Spleen (tissue), 13 donors: ENCODE measurements at places on chromosomes 5 and 9.

- DNase-seq = no peak
These were observed 90.6 kb downstream of the RALGPS1 start for GRCh38 chr9:127004946-127005769.

GRCh38 chr9:84404095-84404686 is 63.6 kb upstream of the SLC28A3 start:
- no peak for DNase-seq

GRCh38 chr9:109286571-109286977 is 34.3 kb downstream of the EPB41L4B start:
- DNase-seq = no peak

DNA sequence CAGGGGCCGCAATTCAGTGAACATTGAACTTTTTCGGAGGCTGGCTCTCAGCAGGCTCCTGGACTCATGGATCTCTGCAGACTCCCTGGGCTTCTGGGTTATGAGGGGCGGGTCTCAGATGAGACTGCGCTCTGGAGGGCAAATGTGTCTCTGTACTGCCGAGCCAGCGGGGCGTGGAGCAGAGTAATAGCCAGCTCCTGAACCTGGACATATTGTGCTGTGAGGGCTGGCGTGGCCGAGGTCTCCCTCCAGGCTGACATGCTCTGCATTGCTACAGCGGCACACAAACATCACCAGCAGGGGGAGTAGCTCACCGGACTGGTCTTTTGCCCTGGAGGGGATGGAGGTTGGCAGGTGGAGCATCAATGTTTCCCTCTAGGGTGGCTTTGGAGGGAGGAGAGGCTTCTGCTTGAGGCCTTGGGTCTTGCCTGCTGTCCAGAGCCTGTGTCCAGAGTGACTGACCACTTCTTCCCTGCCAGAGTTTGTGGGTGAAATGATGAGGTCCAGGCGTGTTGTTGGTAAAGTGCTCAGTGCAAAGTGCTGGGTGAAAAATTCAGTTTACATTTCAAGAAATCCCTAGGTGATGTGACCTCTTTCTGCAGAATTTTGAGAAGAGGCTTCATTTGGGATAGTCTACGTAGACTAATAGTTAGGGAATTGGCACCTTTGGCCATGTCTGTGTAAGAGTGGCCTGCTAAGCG is 10.9 kb upstream of the GADD45G start:
- DNase-seq = peak; percentile 82

DNA sequence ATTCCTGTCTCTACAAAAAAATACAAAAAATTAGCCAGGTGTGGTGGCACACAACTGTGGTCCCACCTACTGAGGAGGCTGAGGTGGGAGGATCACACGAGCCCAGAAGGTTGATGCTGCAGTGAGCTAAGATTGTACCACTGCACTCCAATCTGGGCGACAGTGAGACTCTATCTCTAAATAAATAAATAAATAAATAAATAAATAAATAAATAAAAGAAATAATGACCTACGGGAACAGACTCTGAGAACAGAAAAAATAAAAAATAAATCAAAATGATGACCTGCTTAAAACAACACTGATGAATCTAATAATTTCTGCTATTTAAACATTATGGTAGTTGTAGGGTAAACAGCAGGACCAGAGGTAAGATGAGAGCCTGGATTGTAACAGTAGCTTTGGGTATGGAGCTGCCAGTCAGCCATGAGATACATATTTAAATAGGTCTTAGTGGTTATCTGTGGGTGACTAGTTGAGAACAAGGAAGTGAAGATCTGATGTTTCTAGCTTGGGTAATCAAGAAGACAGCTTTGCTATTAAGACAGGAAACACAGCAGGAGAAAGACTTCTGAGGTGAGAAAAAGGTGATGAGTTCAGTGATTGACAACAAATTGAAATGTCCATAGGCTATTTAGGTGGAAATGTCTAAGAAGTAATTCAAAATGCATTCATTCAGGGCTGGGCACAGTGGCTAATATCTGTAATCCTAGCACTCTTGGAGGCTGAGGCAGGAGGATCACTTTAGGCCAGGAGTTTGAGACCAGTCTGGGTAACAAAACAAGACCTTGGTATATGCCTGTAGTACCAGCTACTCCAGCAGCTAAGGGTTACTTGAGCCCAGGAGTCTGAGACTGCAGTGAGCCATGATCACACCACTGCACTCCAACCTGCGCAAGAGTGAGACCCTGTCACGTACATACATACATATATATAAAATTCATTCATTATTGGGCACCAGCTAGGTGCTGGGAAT is 11.0 kb downstream of the RNF145 start:
- DNase-seq = no peak

DNA sequence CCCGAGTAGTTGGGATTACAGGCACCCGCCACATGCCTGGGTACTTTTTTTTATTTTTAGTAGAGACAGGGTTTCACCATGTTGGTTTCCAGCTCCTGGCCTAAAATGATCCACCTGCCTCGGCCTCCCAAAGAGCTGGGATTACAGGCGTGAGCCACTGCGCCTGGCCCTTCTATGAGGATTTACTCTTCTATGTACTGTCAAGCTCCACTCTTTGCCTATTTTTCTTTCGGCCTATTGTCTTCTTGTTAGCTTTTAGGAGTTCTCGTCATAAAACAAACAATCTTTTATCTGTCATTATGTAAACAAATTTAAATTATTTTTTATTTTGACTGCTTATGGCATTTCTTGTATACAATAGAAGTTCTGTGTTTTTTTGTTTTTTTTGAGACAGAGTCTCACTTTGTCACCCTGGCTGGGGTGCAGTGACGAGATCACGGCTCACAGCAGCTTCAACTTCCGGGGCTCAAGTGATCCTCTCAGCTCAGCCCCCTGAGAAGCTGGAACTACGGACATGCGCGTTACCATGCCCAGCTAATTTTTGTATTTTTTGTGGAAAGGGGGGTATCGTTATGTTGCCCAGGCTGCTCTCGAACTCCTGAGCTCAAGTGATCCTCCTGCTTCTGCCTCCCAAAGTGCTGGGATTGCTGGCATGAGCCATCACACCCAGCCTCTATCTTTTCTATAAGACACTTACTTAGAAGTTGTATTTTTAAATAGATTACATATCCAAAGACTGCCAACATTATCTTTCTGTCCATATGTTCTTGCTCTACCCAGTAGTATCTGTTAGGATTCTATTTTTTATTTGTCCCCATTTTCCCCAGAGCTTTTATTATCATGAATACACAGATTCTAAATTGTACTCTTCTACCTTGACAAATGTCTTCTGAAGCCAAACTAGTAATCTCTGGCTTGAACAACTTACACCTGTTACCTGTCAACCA is 29.2 kb downstream of the CSNK1A1 start:
- no peak for DNase-seq

DNA sequence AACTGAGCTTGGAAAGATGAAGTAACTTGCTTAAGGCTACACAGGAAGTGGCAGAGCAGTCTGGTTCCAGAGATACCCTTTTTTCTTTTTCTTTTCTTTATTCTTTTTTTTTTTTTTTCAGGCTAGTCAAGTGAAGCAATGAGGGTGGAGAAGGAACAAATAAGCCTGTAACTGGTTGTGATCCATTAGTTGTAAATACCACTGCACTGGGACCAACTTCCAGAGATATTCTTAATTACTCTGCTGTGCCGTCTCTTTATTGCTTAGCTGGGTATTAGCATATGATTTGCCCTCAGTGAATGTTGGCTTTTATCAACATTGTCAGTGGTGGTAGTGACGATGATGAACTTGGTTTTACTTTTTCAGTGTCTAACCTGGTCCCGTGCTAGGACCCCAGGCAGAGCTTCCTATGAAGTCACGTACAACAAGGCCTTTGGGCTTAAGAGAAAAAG is 26.7 kb downstream of the LNPEP start:
- DNase-seq = no peak

- DNase-seq = no peak
These were observed 829.1 kb downstream of the PTPRD start for GRCh38 chr9:9783711-9784110.

DNA sequence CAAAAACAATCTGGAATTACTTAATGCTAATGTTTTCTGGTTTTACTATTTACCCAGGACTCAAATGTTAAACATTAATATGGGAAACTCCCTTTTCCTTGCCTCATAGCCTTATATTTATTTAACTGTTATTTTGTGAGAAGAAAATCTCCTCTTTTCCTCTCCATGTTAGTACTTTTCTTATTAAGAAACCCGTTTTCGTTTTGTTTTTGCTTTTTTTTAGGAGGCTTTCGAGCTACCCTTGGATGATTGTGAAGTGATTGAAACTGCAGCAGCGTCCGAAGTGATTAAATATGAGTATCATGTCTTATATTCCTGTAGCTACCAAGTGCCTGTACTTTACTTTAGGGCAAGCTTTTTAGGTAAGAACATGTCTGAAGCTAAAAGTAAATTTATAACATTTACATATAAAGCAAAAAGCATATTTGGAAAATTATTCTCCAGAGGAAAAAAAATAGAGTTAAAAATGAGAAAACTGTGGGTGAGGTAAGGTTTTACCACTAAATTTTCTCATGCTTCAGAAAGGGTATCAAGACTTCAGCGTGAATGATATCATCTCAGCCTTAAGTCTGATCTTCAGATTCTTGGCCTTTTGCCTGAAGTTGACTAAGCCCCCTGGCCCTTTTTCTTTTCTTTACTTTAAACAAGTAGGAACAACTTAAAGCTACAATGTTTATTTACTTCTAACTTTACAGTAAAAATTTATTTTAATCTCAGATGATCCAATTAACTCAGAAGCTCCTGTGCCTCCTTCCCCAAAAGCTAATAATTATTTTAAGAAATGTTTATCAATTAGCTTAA is 113.8 kb downstream of the RPS23 start:
- no peak for DNase-seq

GRCh38 chr9:135127718-135128670 is 40.5 kb downstream of the OLFM1 start:
- DNase-seq = no peak

- DNase-seq = peak; percentile 71
These were observed 1.1 kb upstream of the CNTFR start for GRCh38 chr9:34590381-34591247.

- DNase-seq = no peak
These were observed 55.4 kb downstream of the LMX1B start for GRCh38 chr9:126669108-126669507.

DNA sequence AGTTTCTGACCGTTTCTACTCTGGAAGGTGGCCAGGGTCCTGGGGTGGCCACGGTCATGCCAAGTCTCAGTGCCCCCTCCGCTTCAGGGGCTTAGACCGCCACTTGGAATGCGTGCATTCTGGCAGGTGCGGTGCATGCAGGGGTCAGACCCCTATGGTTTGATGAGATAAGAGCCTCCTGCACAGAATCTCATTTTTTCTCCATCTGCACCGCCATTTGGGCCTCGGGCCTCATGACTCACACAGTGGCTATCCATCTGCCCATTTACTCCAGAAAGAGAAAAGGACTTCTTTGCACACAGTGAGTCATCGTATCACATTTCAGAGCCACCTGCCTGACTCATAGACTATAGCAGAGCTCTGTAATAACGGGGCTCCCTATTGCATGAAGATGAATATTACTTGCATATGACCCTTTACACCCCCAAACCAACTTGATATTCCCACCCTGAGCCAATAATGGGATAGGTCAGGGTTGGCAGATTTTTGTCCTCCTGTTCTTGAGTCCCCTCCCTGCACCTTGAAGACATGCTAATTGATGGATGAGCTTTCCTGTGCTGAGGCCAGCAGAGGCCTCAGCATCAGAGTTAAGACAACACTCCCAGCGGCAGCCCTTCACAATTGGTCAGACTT is 157.4 kb downstream of the NR3C1 start:
- no peak for DNase-seq

- DNase-seq = no peak
These were observed 156.1 kb upstream of the SEMA6A start for GRCh38 chr5:116730706-116731105.

DNA sequence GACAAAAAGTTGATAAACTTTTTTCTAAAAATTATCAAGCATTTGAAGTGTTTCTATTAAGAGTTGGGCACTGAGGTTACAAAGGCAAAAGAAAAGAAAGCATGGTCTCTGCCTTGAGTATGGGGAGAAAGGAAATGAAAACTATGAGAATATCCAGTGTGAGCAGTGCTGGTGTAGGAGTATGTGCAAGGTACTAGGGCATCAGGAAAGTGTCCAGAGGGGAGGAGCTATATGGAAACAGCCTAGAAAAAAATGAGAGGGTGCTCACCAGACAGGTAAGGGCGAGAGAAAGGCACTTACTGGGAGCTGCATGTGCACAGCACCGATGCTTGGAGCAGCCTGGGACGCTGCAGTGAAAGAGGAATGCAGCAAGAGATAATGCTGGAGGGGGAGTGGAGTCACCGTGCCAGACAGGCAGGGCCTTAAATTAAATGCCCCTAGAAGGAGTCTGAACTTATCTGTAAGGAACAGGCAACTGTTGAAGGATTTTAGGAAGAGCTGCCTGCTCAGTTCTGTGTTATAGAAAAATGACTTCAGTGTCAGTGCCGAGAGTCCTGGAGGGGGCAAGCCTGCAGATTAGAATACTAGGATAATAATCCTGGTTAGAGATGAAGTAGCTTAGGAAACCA is 14.0 kb downstream of the MCC start:
- DNase-seq = no peak

- DNase-seq = no peak
These were observed 481.8 kb upstream of the CDH18 start for GRCh38 chr5:20469792-20470191.

- no peak for DNase-seq
These were observed 2.0 kb downstream of the CTNNAL1 start for GRCh38 chr9:109011231-109011671.
